ENCODE measurements at places on chromosomes 7 and 10.

DNA sequence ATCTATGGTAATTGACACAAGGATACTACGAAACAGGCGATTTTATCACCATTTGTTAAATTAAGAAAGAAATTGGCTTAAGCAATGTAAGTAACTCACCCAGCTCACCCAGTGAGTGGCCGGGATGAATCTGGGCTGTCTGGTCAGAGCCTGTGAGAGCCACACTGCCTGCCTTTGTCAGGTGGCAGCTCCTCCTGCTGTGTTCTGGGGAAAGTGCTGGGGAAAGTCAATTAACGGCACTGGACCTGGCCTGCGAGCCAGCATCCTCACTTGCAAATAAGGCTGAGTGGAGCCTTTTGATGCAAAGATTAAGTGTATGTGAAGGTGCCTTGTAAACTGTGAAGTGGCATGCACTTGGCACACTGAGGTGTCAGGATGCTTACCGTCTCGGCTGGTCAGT, 13.4 kb upstream of the CXCL12 start:
- DNase-seq = no peak

GRCh38 chr10:60896033-60896432, 48.0 kb downstream of the RHOBTB1 start:
- DNase-seq = no peak

- no peak for DNase-seq
Measured at GRCh38 chr10:110723224-110723891, 79.2 kb downstream of the RBM20 start.

DNA sequence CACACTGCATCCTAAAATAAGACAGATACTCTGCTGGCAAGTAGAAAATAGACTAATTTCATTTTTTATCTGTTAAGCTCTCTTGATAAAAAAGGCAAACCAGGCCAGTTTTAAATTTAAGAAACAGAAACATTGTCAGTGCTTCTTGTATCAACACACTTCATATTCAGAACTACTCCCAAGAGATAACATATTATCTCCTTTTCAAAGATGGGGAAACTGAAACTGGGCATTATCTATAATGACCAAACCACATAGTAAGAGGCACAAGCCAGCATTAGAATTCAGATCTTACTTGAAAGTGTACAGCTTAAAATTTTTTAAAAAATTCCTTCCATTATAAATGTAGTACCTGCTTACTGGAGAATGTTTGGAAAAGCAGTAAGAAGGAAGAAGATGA, 14.7 kb downstream of the SRI start:
- DNase-seq = no peak

DNA sequence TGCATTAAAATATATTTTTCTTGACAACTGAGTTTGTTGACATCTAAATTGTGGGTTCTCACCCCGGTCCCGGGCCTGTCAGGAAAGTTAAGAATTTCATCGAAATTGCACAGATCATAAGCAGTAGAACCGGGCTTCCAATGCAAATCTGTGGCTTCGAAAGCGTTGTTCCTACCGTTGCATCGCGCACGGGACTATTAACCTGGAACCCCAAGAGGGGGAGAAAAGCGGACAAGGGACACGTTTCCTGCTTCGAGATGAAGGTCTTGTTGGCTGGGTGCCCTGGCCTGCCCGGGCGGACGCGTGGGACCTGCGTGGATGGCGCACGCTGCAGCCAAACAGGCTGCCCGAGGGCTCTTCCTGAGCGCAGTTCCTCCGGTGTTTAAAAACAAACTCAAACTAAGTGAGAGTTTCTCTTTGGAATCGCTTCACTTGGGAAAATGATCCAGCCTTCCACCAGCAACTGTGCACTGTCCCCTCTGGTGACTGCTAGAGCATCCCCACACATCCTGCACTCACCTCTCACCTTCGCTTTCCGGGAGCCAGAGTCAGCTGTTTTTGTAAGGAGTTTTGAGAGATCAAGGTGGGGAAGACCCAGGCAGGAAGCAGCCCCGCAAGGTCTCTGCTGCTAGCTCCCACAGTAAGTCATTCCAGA, 5.1 kb upstream of the TBX20 start:
- DNase-seq = no peak

DNA sequence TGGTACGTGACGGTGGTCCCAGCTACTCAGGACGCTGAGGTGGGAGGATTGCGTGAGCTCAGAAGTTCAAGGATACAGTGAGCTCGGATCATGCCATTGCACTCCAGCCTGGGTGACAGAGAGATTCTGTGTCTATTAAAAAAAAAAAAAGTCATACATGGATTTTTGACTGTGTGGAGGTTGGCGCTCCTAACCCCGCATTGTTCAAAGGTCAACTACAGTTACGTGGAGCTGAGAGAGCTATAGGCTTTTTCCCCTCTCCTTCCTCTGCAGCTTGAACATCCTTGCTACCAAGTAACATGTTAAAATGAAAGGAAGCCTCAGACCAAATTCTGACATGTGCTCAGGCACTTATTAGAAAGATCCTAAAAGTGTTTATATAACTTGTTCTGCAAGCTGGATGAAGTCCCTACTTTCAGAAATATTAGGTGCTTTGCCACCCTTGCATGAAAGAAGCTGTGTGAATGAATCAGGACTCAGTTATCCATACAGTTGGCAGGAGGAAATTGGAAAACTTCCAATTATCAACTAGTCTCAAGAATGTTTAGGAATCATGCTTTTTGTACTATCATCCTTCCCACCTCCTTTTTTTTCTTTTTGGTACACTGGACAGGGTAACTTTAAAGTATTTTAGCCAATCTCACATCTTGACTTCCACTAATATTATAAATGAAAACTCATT, 12.5 kb upstream of the ST7 start:
- no peak for DNase-seq

- no peak for DNase-seq
Measured at GRCh38 chr7:156984174-156984891, 26.1 kb downstream of the MNX1 start.

DNA sequence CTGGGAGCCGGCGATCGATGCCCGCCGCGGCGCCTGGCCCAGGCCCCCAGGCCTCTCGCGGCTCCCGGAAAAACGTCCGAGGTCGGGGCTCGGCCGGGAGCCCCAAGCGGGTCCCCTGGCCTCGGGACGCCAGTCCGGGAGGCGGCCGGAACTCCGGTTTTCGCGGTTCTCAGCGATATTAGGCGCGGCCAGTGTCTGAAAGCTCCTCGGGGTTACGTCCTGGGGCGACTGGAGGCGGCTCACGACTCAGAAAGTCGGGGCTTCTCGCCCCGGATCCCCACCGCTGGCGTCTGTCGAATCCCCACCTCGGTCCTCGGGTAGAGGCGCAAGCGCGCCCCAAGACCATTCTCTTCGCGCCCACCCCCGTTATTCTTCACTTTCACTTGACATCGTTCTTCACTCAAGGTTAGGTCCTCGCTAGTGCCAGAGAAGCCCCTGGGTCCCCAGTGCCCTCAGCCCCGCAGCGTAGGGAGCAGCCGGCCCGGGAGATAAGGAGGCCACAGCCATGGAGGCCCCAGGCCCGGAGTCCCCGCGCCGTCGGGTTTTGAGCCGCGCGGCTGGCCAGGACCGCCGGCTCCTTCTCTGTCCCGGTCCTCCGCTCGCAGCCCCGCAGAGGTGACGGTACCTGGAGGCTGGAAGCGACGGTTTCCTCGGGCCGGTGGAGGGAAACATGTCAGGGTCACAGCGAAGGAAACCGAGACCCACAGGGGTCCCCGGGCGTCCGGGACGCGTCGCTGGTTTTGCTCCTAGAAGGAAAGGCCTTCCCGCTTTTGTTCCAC, 35.2 kb upstream of the EBLN1 start:
- no peak for DNase-seq

DNA sequence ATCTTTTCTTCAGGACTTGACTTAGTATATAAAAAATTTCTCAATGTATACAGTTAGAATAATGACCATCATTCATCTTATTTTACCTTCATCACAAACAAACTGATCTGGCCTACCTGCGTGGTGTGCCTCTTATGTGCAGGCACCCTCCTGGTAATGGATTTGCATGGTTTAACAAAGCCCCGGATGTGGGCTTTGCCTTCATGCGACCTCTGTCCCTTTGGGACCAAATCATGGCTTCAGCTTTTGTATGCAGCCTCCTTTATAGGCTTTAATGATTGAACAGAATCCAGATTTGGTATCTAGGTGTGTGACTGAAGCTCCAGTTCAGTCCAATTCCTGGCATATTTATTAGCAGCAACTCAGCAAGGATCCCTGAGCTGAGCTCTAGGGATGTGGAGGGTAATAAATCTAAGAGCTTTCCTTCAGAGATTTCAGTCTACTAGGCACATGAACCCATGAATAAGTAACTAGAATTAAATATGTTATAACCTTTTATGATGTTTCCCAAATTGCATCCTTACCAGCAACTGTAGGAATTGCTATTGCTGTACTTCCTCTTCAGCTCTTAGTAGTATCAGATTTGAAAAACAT, 256.9 kb downstream of the ABCA13 start:
- DNase-seq = no peak

GRCh38 chr7:139777133-139777891, 486 bp downstream of the HIPK2 start:
- peak; percentile 21 for DNase-seq

GRCh38 chr7:2953588-2954407, 89.9 kb downstream of the CARD11 start:
- DNase-seq = no peak

GRCh38 chr7:112260911-112261310, 54.4 kb downstream of the ZNF277 start:
- DNase-seq = no peak

GRCh38 chr10:32950591-32951108, 7.4 kb downstream of the ITGB1 start:
- no peak for DNase-seq

GRCh38 chr10:96789571-96790108, 42.5 kb upstream of the LCOR start:
- DNase-seq = no peak

DNA sequence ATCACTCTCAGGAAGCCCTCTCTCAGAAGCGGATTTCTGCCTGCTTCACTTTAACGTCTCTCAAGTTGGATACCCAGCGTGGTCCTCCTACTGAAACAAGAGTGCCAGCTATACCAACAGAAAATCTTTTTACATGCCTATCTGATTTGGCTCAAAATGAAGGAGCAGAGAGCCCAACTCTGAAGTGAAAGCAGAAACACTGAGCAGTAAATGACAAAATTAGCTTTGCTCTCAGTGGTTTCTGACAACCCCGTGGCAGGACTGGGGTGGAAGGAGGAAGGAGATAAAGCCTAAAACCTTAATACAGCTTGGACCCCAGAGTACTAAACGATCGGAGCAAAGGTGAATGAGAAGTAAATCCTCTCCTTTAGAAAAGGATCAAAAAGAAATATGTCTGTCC, 25.1 kb upstream of the GPR37 start:
- DNase-seq = no peak

- no peak for DNase-seq
Measured at GRCh38 chr7:74579800-74580685, 77.5 kb upstream of the GTF2I start.

DNA sequence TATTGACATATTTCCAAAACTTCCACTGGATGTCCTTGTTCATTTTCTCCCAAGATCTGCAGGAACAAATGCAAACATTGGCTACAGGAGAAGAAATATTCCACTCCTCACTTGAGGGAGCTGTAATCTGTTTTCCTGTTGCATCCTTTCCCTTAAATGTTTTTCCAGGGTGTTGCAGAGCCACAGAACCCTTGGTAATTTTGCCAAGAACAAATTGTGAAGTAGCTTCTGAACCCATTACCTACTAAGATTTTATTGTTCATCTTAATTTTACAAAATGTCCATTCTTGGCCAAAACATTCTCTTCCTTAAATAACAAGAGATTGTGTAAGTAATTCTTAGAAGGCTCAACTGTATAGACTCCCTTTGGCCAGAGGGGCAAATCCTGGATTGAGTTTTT, 177.0 kb downstream of the GNAT3 start:
- no peak for DNase-seq

GRCh38 chr10:36094096-36094495, 452.0 kb upstream of the FZD8 start:
- no peak for DNase-seq

- no peak for DNase-seq
Measured at GRCh38 chr10:101394524-101395133, 40.7 kb downstream of the BTRC start.

- no peak for DNase-seq
Measured at GRCh38 chr7:132592231-132592920, 16.1 kb upstream of the PLXNA4 start.

DNA sequence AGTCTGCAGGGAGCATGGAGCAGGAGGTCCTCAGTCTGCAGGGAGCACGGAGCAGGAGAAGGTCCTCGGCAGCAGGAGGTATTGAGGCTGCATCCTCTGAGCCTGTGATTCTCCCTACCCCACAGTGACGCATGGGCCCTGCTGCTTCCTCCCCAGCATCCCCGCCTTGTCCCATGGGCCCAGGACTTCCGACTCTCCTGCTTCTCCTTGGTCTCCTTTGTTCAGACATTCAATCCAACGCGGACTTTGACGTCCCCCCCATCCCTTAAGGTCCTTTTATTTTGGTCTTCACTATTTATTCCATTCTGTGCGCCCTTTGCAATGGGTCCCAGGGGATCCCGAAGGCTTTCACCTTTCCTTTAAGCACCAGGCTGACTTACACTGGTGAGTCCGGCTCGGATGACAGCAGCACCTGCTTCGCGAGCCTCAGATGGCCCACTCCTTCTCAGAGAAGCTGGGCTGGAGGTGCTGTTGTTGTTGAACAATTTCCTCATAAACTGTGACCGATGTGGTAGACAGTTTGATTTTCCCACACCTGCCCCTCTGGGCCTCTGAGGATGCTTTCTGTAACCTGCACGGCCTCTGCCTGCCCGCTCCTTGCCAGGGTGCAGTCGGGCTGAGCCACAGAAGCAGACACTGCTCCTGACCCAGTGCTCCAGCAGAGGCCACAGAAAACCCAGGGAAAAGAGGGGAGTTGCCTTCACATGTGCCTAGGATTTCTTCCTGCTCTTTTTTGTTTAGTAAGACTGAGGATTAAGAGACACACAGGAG, 407.2 kb upstream of the SHH start:
- no peak for DNase-seq

DNA sequence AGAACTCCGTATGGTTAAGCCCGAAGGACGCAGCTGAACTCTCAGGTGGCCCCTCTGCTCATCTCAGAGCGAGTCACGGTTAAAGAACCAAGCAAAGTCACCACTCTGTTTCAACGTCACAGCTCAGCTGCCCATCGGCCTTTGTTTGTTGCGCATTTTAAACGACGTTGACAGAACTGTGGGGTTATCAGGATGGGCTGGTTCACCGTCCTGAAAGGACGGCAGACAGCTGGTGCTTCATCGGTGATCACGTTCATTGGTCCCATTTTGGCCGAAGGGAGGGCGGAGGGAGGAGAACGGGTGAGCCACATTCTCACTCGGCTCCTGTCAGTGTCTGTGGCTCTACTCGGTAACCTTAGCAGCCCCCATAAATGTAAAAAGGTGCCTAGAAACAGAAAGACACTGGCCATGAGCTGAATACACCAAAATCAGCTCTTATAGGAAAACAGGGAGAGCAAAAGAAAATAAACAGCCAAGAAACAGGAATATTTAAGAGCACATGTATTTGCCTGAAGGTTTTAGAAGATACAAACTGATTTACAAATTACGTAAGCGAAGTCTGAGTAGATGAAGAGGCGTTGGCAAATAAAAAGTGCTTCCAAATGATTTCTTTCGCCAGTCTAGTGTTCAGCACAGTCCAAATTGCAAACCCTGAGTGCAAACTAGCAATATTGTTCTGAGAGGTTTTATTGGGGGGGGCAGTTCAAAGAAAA, 8.4 kb downstream of the PRKAG2 start:
- DNase-seq = no peak

All from stimulated activated CD8-positive, alpha-beta memory T cell treated with anti-CD3 and anti-CD28 coated beads, Interleukin-7, amount 100 ng/mL, for 1 hour (primary cell).